Activated CD8-positive, alpha-beta T cell treated with anti-CD3 and anti-CD28 coated beads for 36 hours (primary cell): ENCODE measurements at places on chromosomes 1 and 21. TPM values are rescaled to one million over a fixed set of nuclear protein-coding genes. Genes with fewer than 3 reads are reported as not detected.
A peak's percentile ranks its signal among the peaks of the same experiment; 100 is the strongest.

DNA sequence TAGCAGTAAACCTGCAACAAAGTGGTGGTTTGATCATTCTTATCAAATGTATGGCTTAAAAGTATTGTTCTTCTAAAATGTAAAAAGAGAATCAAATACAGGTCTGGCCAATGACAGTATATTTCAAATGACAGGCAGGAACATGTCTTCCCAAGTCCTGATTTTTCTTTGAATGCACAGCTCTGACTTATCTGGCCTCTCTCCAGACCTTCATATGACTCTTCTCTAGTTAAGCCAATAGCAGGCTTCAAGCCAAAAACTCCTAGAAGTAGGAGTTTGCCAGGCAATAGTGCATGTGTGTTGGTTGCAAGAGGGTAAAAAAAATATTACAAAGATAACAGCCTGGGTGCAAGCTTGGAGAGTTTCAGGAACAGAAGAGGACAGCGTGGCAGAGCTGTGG lies 345.5 kb downstream of the SMYD3 start:
- H3K4me3 ChIP-seq: no peak overlapping the region
- no peak for DNase-seq
- H3K27ac ChIP-seq: no peak overlapping the region
- no peaks in the 10 kb centered on the region for H3K27me3 ChIP-seq
- H3K36me3 ChIP-seq: no peaks in the 10 kb centered on the region

CDCP2 gene
- not detected for total RNA-seq

- H3K27me3 ChIP-seq: no peaks in the 10 kb centered on the region
- H3K4me3 ChIP-seq: no peak overlapping the region
- no peak for DNase-seq
- no peaks in the 10 kb centered on the region for H3K36me3 ChIP-seq
- H3K27ac ChIP-seq: no peak overlapping the region
Measured at GRCh38 chr1:154767315-154768240, 102.5 kb downstream of the KCNN3 start.

C1orf105 gene
- not detected for total RNA-seq

- H3K27me3 ChIP-seq: no peaks in the 10 kb centered on the region
- H3K4me3 ChIP-seq: peak overlapping the region; percentile 90
- H3K27ac ChIP-seq: peak overlapping the region; percentile 100
- peaks cover 40% of the 10 kb centered on the region for H3K4me1 ChIP-seq
Measured at GRCh38 chr1:114758256-114758832, 560 bp upstream of the CSDE1 start.

DNA sequence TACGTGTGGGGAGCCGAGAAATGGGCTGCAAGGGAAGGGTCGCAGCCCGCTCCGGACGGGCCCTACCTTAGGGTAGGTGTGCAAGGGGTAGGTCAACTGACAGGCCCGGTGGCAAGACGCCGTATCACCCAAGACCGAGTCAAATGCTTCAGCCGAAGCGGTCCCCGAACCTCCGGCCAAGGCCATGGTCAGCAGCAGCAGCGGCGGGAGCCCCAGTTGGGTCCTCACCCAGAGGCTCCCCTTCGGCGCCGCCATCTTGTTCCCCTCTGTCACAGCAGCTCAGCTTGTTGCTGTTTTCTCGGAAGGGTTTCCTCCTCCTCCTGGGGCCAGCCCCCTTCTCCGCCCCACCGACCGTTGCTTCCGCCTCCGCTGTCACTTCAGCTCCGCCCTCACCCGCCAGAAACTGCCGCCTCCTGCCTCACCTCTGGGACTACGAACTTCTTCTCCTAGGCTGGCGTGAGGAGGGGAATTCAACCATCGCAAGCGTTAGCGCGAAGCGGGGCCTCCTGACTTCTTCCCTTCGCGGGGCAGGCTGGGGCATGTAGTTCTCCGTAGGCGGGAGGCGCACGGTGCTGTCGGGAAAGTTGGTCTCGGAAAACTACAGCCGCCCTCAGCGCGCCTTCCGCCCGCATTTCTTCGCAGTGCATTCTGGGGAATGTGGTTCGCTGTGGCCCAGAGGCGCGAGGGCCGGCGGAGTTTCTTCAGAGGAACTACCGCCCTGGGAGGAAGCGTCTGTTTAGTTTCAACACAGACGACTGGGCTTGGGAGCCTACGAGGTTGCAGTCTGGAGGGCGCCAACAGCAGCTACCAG lies at the start of the genes TCEANC2 and TMEM59:
TSS of gene TCEANC2 (plus strand) at position 675 of the 811 bp plus-strand sequence. CDS start 815 bp downstream, outside the sequence.
TSS of gene TMEM59 (minus strand) at position 271 of the 811 bp plus-strand sequence. CDS start at position 255, 16 bp downstream.
- H3K4me3 ChIP-seq: no peak within 1 kb of the TSS
- H3K4me1 ChIP-seq: peaks cover 31% of the 10 kb centered on the region
- H3K36me3 ChIP-seq: peaks cover 19% of the 10 kb centered on the region
- no peaks in the 10 kb centered on the region for H3K27me3 ChIP-seq
- DNase-seq: peak; percentile 99

- H3K27me3 ChIP-seq: peaks cover 11% of the 10 kb centered on the region
- DNase-seq: no peak
- no peak overlapping the region for H3K4me3 ChIP-seq
- no peak overlapping the region for H3K27ac ChIP-seq
Measured at GRCh38 chr1:184048561-184049240, 2.8 kb upstream of the TSEN15 start.

- no peak for DNase-seq
- H3K4me1 ChIP-seq: peaks cover 4% of the 10 kb centered on the region
- peaks cover 10% of the 10 kb centered on the region for H3K27me3 ChIP-seq
- no peak overlapping the region for H3K27ac ChIP-seq
- H3K4me3 ChIP-seq: no peak overlapping the region
Measured at GRCh38 chr1:118082984-118083383, 102.0 kb downstream of the SPAG17 start.

IGSF3 gene
- 0.72 TPM for total RNA-seq

DNA sequence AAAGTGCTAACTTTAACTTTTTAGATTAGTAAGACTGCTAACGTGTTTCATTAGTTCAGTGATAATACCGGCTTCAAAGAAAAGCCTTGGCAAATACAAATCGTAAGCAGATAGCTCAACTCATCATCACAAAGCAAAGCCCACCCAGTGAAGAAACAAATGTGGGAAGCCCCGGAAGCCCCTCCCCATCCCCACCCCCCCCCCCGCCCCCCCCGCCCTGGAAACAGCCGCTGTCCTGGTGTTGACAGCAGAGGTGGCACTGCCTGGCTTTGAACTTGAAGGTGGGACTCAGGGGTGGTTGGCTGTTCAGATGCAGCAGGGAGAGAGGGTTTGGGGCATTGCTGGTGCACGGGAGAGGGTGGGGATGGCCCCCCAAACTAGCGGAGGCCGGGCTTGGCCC lies 14.1 kb downstream of the PDXK start:
- no peak overlapping the region for H3K4me3 ChIP-seq
- H3K27me3 ChIP-seq: no peaks in the 10 kb centered on the region
- H3K36me3 ChIP-seq: peaks cover 17% of the 10 kb centered on the region
- DNase-seq: no peak
- H3K27ac ChIP-seq: no peak overlapping the region
- peaks cover 51% of the 10 kb centered on the region for H3K4me1 ChIP-seq

GPR153 gene
- total RNA-seq: 0.34 TPM

OR2L8 gene
- 0.34 TPM for total RNA-seq

DNA sequence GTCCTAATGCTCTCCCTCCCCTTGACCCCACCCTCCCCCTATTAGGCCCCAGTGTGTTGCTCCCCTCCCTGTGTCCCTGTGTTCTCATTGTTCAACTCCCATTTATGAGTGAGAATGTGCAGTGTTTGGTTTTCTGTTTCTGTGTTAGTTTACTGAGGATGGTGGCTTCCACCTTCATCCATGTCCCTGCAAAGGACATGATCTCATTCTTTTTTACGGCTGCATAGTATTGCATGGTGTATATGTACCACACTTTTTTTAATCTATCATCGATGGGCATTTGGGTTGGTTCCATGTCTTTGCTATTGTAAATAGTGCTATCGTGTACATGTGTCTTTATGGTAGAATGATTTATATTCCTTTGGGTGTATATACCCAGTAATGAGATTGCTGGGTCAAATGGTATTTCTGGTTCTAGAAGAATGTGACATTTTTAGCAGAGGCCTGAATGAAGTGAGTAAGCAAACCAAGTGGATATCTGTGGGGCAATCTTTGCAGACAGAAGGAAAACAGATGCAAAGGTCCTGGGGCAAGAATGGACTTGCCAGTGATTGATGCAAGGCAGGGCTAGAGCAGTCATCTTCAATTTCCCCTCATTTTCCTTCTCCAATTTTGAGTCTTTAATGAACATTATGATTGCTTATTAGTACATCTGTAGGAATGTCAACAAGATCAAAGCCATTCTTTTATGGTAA lies 50.2 kb downstream of the UBE4B start:
- H3K27ac ChIP-seq: no peak overlapping the region
- no peak overlapping the region for H3K4me3 ChIP-seq
- peaks cover 5% of the 10 kb centered on the region for H3K4me1 ChIP-seq
- peaks cover 10% of the 10 kb centered on the region for H3K36me3 ChIP-seq
- no peaks in the 10 kb centered on the region for H3K27me3 ChIP-seq
- DNase-seq: no peak

NMNAT2 gene
- total RNA-seq: not detected

DNA sequence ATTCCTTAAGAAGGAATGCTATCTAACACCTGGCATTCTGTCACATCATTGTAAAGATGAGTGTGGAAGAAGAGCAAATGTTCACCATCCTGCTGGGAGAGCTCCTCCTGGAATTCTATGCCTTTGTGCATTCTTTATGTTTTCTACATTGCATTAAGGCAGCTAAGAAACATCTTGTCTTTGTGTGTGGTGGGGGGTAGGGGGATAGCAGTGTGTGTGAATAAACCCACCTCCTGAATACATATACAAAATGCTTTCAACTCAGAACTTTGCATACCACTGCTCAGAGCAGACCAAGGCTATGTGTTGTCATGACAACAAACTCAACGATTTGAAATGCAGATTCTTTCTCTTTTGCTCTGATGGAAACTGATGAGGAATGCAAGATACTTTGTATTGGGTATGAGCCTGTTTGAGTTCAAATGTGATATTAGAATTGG lies 193.6 kb upstream of the KAZN start:
- no peaks in the 10 kb centered on the region for H3K4me1 ChIP-seq
- H3K36me3 ChIP-seq: no peaks in the 10 kb centered on the region
- H3K27ac ChIP-seq: no peak overlapping the region

- no peak overlapping the region for H3K27ac ChIP-seq
- no peak overlapping the region for H3K4me3 ChIP-seq
- H3K4me1 ChIP-seq: peaks cover 1% of the 10 kb centered on the region
- DNase-seq: no peak
- H3K27me3 ChIP-seq: peaks cover 12% of the 10 kb centered on the region
Measured at GRCh38 chr1:27719286-27720251, 6.2 kb upstream of the FAM76A start.

OR2T12 gene
- not detected for total RNA-seq

GRCh38 chr1:111503585-111504060 lies at the start of the genes ADORA3 and TMIGD3:
Gene ADORA3, minus strand, starts transcription at chr1:111503633. Its CDS starts 279 bp downstream, at chr1:111503354.
Gene TMIGD3, minus strand, starts transcription at chr1:111503633. Its CDS starts 279 bp downstream, at chr1:111503354.
- H3K27me3 ChIP-seq: no peaks in the 10 kb centered on the region
- H3K4me1 ChIP-seq: peaks cover 48% of the 10 kb centered on the region

C2CD2 gene
- 7.1 TPM for total RNA-seq

- no peak for DNase-seq
- H3K36me3 ChIP-seq: peaks cover 49% of the 10 kb centered on the region
- peaks cover 8% of the 10 kb centered on the region for H3K27me3 ChIP-seq
- no peak overlapping the region for H3K27ac ChIP-seq
- peak overlapping the region; percentile 99 for H3K4me3 ChIP-seq
- peaks cover 43% of the 10 kb centered on the region for H3K4me1 ChIP-seq
Measured at GRCh38 chr1:84480650-84481049, 1.6 kb downstream of the RPF1 start.

DNA sequence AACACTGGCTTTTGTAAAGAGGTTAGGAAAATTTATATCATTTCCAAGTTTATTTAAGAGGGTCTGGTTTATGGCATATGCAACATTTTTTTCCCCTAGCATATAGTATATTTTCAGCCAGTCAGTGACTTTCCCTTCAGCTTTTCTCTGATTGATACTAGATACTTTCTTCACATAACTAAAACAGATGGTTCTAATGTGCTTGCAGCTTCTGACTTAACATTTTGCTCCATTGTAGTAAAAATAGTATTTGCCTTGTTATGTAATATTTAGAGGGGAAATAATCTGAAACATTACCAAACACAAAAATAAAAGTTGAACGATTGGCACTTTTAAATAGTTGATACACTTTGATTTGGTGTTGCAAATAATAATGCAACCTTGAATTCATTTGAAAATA lies 191.7 kb downstream of the GPR52 start:
- no peak overlapping the region for H3K27ac ChIP-seq
- peaks cover under 1% of the 10 kb centered on the region for H3K4me1 ChIP-seq
- DNase-seq: no peak
- H3K36me3 ChIP-seq: peaks cover 12% of the 10 kb centered on the region
- no peaks in the 10 kb centered on the region for H3K27me3 ChIP-seq

GNG4 gene
- total RNA-seq: 2.2 TPM

TMPRSS15 gene
- not detected for total RNA-seq

DNA sequence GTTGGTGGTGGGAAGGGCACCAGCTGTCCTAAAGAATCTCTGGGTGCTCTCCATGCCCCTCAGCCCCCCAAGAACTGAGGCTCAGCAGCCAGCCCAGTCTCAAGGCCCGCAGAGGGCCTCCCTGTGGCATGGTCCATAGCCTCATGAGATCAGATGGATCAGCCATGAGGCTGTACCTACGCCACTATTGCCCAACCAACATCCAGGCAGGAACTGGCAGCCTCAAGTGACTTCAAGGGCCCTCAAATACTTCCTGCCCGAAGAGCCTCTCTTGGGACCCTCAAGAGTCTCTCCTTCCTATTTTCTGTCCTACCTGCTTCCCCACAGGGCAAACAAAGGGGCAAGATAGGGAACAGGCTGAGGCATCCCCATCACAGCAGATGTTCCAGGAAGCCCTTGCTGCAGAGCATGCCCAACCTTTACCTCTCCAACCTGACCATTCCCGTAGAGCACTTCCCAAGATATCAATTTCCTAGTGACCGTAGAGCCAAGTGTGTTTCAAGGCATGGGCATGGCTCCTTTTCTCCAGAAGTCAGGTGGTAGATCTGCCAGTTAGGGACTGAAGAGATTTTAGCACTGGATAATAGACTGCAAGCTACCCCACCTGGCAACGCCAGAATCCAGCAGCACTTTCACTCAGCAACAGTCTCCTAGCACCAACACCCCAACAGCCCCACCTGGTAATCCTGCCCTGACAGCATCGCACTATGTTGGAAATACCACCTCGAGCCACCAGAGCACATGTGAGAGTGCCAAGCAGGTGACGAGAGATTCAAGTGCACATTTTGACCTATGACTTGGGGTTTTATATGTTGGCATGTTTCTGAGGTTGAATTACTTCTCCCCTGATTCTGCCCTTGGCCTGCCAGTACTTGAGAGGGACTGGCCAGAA lies 13.7 kb upstream of the MFSD2A start:
- H3K4me3 ChIP-seq: no peak overlapping the region
- no peak overlapping the region for H3K27ac ChIP-seq
- peaks cover 1% of the 10 kb centered on the region for H3K27me3 ChIP-seq
- H3K36me3 ChIP-seq: no peaks in the 10 kb centered on the region
- DNase-seq: no peak
- peaks cover 6% of the 10 kb centered on the region for H3K4me1 ChIP-seq

RXFP4 gene
- not detected for total RNA-seq

- no peaks in the 10 kb centered on the region for H3K27me3 ChIP-seq
- peak; percentile 32 for DNase-seq
- no peaks in the 10 kb centered on the region for H3K36me3 ChIP-seq
- H3K4me1 ChIP-seq: peaks cover 29% of the 10 kb centered on the region
- no peak overlapping the region for H3K27ac ChIP-seq
Measured at GRCh38 chr1:200354243-200354642, 55.6 kb downstream of the ZNF281 start.

PROK1 gene
- not detected for total RNA-seq

GRCh38 chr1:75836528-75837100 lies 39.9 kb downstream of the MSH4 start:
- H3K4me3 ChIP-seq: no peak overlapping the region
- H3K36me3 ChIP-seq: no peaks in the 10 kb centered on the region
- H3K4me1 ChIP-seq: no peaks in the 10 kb centered on the region
- no peaks in the 10 kb centered on the region for H3K27me3 ChIP-seq

- no peak within 1 kb of the TSS for H3K27ac ChIP-seq
- H3K4me1 ChIP-seq: peaks cover 6% of the 10 kb centered on the region
- peaks cover 33% of the 10 kb centered on the region for H3K27me3 ChIP-seq
- H3K36me3 ChIP-seq: no peaks in the 10 kb centered on the region
- peak; percentile 48 for DNase-seq
- H3K4me3 ChIP-seq: peak within 1 kb of the TSS; percentile 68
Measured at GRCh38 chr1:247857069-247857984, at the start of gene TRIM58. Gene TRIM58, plus strand, starts transcription at chr1:247857187. Its CDS starts 60 bp downstream, at chr1:247857247.
